ENCODE measurements at places on chromosomes 11 and 22.

GRCh38 chr22:23751441-23751996 is 607 bp upstream of the ZNF70 start:
- DNase-seq = peak; percentile 55

- no peak for DNase-seq
Measured at GRCh38 chr11:32255841-32256240, 165.0 kb downstream of the RCN1 start.

DNA sequence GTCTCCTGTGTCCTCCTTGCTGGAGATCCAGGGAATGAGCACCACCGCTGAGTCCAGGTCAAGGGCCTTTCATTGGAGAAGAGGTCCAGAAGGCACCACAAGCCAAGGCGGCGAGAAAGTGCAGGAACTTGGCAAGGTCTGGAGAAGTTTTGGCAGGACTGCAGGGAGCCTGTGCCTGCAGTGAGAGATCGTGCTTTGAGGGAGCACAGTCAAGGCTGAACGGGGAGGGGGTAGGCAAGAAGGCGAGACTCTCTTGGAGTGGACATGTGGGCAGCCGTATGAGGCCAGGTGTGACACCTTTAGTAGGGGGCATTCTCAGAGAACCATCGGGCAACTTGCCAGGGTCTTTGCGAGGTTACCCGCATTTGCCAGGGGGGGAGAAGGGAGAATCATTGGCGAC is 30.5 kb downstream of the LRRC10B start:
- DNase-seq = no peak

DNA sequence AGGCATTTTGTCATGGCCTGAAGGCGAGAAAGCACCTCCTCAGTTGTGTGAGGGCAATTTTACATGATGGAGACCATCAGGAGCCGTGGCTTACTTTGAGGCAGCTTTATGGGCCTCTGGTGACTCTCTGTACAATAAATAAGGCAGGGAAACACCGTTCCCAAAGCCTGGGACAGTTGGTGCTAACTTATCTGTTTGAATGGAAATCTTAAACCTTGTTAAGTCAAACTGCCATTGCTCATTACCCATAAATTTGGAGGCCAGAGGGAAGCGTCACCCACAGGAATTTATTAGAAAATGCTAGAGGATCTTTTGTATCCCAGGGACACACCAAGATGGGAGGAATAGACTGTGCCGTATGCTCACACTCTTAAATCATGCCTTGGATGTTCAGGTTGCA is 1156.9 kb downstream of the BRD1 start:
- no peak for DNase-seq

DNA sequence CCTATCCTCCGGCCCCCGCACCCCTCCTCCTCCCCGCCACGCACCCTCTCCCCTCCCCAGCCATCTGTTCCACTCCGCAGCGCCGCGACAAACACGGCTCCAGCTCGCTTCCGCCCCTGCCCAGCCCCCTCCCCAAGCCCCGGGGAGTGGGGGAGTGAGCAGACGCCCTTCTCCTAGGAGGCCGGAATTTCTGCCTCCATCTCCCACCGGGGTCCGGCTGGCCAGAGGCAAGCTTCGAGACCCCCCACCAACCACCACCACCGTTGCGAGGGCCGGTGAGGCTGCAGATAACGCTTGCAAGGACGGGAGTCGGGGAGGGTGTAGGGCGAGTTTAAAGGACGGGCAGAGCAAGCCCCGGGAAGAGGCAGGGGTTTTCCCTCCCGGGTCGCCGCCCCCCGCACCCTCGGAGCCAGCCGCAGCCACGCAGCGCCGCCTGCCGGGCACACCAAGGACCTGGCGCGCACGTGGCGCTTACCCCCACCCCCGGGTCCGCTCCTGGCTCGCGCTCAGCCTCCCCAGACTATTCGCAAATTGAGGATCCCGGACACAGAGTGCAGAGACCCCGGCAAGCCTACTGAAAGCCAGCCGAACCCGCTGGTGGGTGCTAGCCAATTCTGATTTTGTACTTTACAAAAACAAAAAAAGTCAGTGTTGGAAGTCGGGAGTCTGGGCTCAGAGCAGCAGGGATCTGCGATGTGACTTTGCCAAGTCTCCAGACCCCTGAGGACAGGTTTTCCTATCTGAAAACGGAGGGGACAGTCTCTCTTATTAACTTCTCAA is 22.6 kb downstream of the RTN4RL2 start:
- peak; percentile 47 for DNase-seq

DNA sequence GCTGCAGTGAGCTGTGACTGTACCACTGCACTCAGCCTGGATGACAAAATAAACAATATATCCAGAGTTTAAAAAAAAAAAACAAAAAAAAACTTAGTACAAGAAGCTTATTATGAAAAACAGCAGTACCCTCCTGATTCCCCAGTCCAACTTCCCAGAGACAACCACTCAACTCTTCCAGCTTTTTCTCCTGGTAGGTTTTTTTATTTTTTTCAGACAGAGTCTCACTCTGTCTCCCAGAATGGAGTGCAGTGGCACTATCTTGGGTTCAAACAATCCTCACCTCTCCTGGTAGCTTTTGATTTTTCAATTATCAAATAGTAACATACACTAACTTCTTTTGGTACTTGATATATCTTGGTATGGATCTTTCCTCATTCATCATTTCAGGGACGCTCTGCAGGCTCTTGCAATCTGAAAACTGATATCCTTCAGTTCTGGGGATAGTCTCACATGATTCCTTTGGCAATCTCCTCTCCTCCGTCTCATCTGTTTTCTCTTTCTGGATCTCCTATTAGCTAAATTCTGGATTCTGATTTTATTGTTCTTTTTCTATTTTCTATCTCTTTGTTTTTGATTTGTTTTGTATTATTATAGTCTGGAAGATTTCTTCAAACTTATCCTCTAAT is 44.9 kb downstream of the ALG9 start:
- no peak for DNase-seq

GRCh38 chr11:128458321-128458720 is 129.0 kb downstream of the ETS1 start:
- no peak for DNase-seq

GRCh38 chr11:24390016-24390415 is 106.8 kb upstream of the LUZP2 start:
- no peak for DNase-seq

GRCh38 chr11:32489464-32489863 is 54.1 kb upstream of the WT1 start:
- no peak for DNase-seq

DNA sequence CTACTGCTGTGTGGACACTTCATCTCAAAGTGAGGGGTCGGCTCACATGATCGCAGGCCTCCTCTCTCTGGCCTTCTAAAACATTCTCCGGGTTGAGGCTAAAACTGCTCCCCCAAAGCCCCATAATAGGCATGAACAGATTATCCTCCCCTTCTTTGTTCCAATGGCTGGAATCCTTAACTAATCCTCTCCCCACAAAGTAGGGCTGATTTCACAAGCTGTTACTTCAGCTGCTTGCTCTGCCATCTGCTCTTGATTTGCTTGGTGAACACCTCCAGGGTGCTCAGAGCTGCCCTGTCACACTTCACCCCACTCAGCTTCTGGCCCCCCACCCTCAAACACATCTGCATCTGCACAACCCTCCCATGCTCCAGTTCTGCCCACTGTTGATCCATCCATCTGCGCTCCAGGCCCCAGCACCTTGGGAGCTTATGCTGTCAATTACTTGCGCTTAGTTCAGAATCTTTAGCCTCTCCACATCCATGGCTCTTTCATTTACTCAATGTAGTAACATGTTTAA is 173.1 kb upstream of the API5 start:
- no peak for DNase-seq
